ENCODE measurements at places on chromosomes 7 and 10. TPM values are rescaled to one million over a fixed set of nuclear protein-coding genes. Genes with fewer than 3 reads are reported as not detected.

COMTD1 gene
- 34.2 TPM for total RNA-seq

PRRT4 gene
- total RNA-seq = not detected

HERC4 gene
- 64.2 TPM for total RNA-seq

PLEKHS1 gene
- 0.08 TPM for total RNA-seq

KLF14 gene
- not detected for total RNA-seq

WNT8B gene
- total RNA-seq = 0.23 TPM

HPS1 gene
- 85.4 TPM for total RNA-seq

- no peak for DNase-seq
- H3K4me3 ChIP-seq = no peak overlapping the region
- no peak overlapping the region for H3K27ac ChIP-seq
- H3K36me3 ChIP-seq = no peaks in the 10 kb centered on the region
Observed at GRCh38 chr7:27224983-27225934, 17.3 kb upstream of the EVX1 start.

GRCh38 chr7:95859429-95859828 is 87.1 kb downstream of the DYNC1I1 start:
- peaks cover 2% of the 10 kb centered on the region for H3K27me3 ChIP-seq
- H3K27ac ChIP-seq = no peak overlapping the region
- DNase-seq = no peak
- no peak overlapping the region for H3K4me3 ChIP-seq
- H3K36me3 ChIP-seq = no peaks in the 10 kb centered on the region

DNA sequence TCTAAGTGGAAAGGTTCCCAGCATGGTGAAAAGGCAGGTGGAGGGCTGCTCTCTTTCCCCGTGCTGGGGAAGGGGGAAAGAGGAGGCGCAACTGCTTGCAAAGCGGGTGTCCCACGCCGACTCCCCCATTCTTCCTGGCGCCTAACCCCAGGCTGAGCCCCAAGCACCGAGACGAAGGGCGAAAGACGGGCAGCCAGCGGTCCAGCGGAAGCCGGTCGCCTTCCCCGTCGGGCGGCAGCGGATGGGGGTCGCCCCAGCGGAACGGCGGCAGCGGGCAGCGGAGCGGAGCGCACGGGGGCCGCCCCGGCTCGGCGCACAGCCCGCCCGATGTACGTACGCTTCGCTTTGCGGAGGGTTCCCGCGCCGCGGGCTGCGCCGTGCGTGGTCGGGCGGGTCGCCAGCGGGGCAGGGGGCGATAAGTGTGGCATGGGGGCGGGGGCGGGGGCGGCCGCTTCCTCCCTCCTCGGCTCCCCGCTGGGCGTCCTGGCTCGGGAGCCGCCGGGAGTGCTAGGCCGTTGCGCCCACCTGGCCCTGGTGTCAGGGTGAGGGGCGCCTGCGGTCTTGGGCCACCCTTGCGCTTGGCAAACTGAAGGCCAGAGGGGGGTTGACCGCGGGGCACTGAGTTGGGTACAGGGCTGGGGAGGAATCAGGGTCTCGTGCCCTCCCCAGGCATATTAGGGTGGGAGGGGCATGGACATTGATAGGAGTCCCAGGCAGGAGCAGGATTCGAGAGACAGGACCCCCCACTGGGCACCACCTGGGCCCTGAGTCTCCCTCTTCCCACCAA is 35.2 kb upstream of the HSPB1 start:
- peaks cover 28% of the 10 kb centered on the region for H3K27me3 ChIP-seq
- H3K27ac ChIP-seq = no peak overlapping the region
- H3K4me3 ChIP-seq = no peak overlapping the region
- no peaks in the 10 kb centered on the region for H3K36me3 ChIP-seq
- H3K4me1 ChIP-seq = peaks cover 11% of the 10 kb centered on the region

DNA sequence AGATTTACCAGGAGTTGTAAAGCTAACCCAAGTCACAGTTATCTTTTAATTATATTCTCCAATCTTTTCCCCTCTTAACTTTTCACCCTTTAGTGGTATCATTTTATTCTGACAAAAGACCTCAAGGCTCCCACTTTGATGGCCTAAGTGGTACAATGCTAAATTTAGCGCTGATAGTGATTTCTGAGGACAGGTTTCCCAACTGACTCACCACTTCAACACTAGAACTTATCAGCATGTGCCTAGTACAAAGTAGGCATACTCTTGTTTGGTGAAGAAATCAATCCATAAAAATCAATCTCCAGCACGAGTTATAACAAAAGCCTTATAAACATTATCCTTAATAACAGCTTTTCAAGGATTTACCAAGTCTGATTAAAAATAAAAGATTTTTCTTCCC is 7.5 kb downstream of the SNX13 start:
- H3K36me3 ChIP-seq = peaks cover 3% of the 10 kb centered on the region
- DNase-seq = no peak
- H3K27ac ChIP-seq = no peak overlapping the region

DNA sequence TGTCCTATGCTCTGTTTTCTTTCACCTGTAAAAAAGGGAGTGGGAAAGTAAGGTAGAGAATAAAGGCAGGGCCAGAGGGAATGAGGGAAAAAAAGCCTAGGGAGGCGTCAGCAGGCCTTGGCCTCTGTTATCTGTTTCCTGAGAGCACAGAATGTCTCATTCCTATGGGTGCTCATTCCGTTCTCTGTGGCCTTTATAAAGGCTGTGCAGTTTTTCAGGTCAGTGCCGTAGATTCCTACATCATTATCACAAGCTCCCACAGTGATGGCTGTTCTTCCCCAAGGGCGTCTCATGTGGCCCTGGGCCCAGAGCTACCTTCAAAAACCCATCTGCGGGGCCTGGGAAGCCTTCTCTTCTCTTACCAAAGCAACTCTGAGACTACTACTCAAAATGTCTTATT is 16.7 kb upstream of the AKR1B10 start:
- peaks cover 2% of the 10 kb centered on the region for H3K4me1 ChIP-seq
- no peak overlapping the region for H3K4me3 ChIP-seq
- DNase-seq = no peak
- H3K27ac ChIP-seq = no peak overlapping the region
- no peaks in the 10 kb centered on the region for H3K36me3 ChIP-seq

- DNase-seq = no peak
- peaks cover 3% of the 10 kb centered on the region for H3K4me1 ChIP-seq
- H3K36me3 ChIP-seq = no peaks in the 10 kb centered on the region
- no peak overlapping the region for H3K27ac ChIP-seq
Observed at GRCh38 chr7:73742753-73743641, 4.4 kb upstream of the ABHD11 start.

GRCh38 chr10:480498-480927 is 209.0 kb downstream of the DIP2C start:
- H3K4me1 ChIP-seq = peaks cover 7% of the 10 kb centered on the region
- H3K27me3 ChIP-seq = no peaks in the 10 kb centered on the region
- H3K36me3 ChIP-seq = peaks cover 11% of the 10 kb centered on the region
- H3K4me3 ChIP-seq = no peak overlapping the region
- DNase-seq = no peak

DNA sequence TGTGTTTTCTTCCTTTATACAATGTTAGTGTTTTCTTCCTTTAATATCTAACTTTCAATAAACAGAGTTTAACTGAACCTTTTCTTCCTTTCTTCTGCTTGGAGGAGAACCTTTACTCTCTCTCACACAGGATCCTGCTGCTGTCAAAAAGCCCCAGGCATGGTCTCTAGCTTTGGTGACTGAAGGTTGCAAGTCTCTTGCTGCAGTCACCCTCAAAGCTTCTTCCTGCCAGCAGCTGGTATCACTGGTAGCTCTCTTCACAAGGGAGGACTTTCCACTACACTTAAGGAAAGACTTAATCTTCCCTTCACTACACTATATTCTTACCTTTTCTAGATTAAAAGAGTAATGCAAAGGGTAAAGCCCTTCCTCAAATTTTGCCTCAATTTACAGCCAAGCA is 153.4 kb downstream of the SGMS1 start:
- H3K27me3 ChIP-seq = no peaks in the 10 kb centered on the region
- DNase-seq = no peak
- H3K36me3 ChIP-seq = no peaks in the 10 kb centered on the region
- H3K4me3 ChIP-seq = no peak overlapping the region
- H3K27ac ChIP-seq = no peak overlapping the region
